ENCODE measurements at places on chromosomes 3 and 15. TPM values are rescaled to one million over a fixed set of nuclear protein-coding genes. Genes with fewer than 3 reads are reported as not detected.

SRGAP3 gene
- polyA plus RNA-seq: 0.67 TPM

PLS1 gene
- polyA plus RNA-seq: 0.73 TPM

ABHD10 gene
- 51.1 TPM for polyA plus RNA-seq

TMCO5A gene
- polyA plus RNA-seq: not detected

GPR62 gene
- polyA plus RNA-seq: 0.01 TPM

VEPH1 gene
- not detected for polyA plus RNA-seq

SLC9C1 gene
- 0.51 TPM for polyA plus RNA-seq

SLC28A1 gene
- 1.3 TPM for polyA plus RNA-seq

BDH1 gene
- polyA plus RNA-seq: 9.6 TPM

LRRC34 gene
- polyA plus RNA-seq: 4.4 TPM

PAQR5 gene
- 0.52 TPM for polyA plus RNA-seq

- no peak for DNase-seq
Observed at GRCh38 chr3:80232760-80233159, 465.0 kb upstream of the ROBO1 start.

DNA sequence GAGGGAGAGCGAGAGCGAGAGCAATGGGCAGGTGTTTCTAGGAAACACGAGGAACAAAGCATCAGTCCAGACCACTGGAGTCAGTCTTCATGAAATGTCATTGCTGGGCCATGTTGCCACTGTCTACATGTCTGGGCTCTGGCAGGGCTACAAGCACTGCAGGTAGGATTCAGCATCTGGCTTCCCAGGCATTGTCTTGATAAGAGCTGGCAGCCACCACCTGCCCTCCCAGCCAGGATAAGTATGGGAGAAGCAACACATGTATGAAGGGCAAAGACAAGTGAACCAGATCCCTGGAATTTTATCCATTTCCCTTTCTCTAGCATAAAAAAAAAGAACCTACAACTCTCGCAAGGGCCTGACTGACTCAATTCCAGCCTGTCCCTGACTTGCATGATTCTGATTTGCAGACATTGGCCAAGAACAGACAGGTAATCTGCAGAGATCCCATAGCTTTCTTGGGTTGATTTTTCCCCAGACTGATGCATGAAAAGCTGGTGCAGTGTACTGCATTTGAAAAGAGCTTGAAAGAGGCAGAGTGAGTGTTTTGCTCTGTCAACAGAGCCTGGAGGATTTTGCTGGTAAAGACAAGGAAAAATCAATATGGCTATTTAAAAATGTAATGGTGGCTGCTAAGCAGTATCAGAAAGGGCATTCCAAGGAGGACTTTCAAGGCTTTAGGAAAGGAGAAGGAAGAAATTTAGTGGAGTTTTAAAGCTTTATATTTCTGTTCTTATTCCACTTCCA lies 157.2 kb upstream of the MYRIP start:
- DNase-seq: no peak

GRCh38 chr15:62066663-62067447 lies at the start of gene C2CD4A:
Gene C2CD4A (plus strand): TSS chr15:62066977. CDS start chr15:62067614, 637 bp downstream.
- peak; percentile 54 for DNase-seq

GRCh38 chr15:82871832-82872484 lies 62.5 kb downstream of the WHAMM start:
- no peak for DNase-seq

GRCh38 chr15:40623361-40623760 lies 29.3 kb downstream of the KNL1 start:
- DNase-seq: no peak

GRCh38 chr3:141669434-141669833 lies 68.7 kb upstream of the RNF7 start:
- no peak for DNase-seq

DNA sequence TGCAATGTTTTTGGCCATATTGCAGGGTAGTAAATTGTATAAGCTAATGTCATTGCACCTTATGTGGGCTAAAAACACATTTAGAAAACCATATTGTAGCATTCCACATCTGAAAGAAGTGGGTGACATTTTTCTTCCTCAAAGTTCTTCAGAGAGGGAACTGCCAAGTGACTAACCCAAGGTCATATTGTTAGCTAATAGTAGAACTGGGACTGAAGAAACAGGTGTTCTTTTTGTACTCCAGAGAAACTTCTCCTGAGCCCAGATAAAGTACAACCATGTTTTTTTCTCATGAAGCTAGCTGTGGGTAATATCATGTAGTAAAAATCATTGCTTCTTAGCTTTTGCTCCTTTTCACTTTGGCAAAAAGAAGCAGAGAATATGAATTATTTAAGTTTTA lies 333.0 kb downstream of the NSUN3 start:
- DNase-seq: no peak

GRCh38 chr3:115021061-115021460 lies 126.0 kb downstream of the ZBTB20 start:
- DNase-seq: no peak

GRCh38 chr3:137219801-137220445 lies 262.1 kb downstream of the IL20RB start:
- no peak for DNase-seq

- DNase-seq: no peak
Observed at GRCh38 chr3:56593455-56594158, 36.6 kb downstream of the CCDC66 start.

- peak; percentile 57 for DNase-seq
Observed at GRCh38 chr3:195895078-195895860, 13.1 kb downstream of the TNK2 start.

DNA sequence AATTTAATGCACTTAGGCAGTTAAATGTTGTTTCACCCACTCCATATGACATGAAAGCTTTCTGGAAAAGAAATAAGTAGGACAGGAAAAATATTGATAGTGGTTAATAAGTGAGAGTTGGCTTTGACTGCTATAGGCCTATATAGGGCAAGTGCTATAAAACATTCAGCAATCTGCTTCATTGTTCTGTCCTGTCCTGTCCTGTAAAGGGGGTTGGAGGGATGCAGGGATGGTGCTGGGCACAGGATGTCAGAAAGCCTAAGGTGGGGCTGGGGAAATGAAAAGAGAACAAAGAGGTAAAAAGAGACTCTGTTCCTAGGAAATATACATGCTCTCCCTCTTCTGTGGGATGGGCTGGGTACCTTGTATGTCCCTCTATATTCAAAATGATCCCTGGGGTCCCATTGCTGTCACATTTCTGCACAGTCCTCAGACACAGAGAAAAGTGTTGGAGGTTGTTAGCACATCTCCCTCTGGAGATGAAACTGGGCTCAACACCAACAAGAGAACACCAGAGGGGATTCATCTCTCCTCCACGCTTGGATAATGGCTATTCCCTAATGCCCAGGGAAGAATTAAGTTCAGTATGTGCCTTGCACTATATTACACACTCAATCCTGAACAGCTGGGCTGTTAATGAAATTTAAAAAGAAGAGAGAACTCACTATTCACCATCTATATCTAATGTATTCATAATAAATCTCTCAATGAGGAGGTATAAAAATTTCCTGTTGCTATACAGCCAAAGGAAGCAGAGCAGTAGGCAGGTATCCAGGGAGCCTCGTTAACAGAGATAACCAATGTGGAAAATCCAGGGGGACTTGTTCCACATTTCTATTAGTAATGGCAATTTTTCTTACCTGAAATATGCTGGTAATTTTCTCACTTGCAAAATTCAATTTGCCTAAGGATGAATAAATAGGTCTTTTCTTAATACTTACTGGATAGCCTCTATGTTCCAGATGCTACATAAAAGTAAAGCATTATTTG lies 108.1 kb upstream of the ZBED2 start:
- no peak for DNase-seq

DNA sequence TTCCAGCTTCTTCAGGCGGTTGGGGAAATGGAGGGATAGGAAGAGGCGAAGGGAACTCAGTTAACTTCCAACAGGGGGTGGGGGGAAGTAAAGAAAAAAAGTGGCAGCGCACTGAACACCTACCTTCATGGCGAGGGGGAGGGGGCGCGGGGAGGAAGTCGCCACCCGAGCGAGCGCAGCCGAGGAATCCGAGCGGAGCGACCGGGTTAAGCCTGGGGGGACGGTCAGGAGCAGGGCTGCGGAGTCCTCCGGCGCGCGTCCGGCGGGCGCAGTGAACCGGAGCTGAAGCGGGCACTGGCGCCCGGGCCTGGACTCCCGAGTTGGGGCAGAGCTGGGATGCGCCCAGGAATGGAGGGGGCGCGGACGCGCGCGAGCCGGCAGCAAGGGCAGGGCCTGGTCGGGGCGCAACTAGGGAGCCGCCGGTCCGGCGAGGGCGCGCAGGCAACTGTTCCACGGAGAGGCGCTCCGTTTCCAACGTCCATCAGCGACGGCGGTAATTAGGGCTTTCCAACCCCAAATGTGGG lies at the start of gene WNT5A:
Gene WNT5A (minus strand): TSS at position 450 of the 524 bp plus-strand sequence. CDS start 321 bp downstream, at position 129.
- DNase-seq: peak; percentile 47

DNA sequence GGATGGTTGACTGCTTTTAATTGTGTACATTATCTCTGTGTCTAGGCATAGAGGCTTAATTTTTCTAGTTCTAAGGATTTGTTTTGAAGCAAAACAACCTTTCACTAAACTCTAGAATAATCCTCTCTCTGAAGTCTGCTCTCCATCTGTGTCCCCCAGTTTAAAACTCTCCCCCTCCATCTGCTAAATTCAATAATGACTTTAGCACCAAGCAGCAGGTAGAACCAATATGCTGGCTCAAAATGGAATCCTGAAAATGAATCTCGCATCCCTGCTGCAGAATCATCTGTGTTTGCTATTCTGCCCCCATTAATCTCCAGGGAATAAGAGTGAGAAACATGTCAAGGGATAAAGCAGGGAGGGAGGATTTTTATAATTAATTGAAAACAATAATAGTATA lies 111.8 kb downstream of the TUSC7 start:
- no peak for DNase-seq

All from heart right ventricle (tissue), 16 donors.